Endothelial cell of umbilical vein (primary cell): ENCODE measurements at places on chromosomes 11 and 22. TPM values are rescaled to one million over a fixed set of nuclear protein-coding genes. Genes with fewer than 3 reads are reported as not detected.

GRCh38 chr22:29152045-29152953, 53.4 kb upstream of the EMID1 start:
- H3K4me3 ChIP-seq, result no peak overlapping the region
- H3K4me1 ChIP-seq, result no peaks in the 10 kb centered on the region
- no peaks in the 10 kb centered on the region for H3K27me3 ChIP-seq
- no peak overlapping the region for H3K27ac ChIP-seq
- DNase-seq, result no peak

The TP53AIP1 gene
- total RNA-seq, result not detected in 2 replicates

The IGF2 gene
- total RNA-seq, result 21.0 and 34.1 TPM in 2 replicates

The OR8D4 gene
- not detected in 2 replicates for total RNA-seq

- no peak overlapping the region for H3K27ac ChIP-seq
- DNase-seq, result no peak
- H3K4me1 ChIP-seq, result no peaks in the 10 kb centered on the region
- no peaks in the 10 kb centered on the region for H3K27me3 ChIP-seq
- H3K4me3 ChIP-seq, result no peak overlapping the region
- no peaks in the 10 kb centered on the region for H3K36me3 ChIP-seq
Observed at GRCh38 chr22:20181194-20181883, 30.5 kb upstream of the CCDC188 start.

GRCh38 chr22:34225278-34225677, 305.0 kb upstream of the LARGE1 start:
- H3K27ac ChIP-seq, result no peak overlapping the region
- H3K4me3 ChIP-seq, result no peak overlapping the region
- no peaks in the 10 kb centered on the region for H3K36me3 ChIP-seq
- no peaks in the 10 kb centered on the region for H3K4me1 ChIP-seq
- no peaks in the 10 kb centered on the region for H3K27me3 ChIP-seq

DNA sequence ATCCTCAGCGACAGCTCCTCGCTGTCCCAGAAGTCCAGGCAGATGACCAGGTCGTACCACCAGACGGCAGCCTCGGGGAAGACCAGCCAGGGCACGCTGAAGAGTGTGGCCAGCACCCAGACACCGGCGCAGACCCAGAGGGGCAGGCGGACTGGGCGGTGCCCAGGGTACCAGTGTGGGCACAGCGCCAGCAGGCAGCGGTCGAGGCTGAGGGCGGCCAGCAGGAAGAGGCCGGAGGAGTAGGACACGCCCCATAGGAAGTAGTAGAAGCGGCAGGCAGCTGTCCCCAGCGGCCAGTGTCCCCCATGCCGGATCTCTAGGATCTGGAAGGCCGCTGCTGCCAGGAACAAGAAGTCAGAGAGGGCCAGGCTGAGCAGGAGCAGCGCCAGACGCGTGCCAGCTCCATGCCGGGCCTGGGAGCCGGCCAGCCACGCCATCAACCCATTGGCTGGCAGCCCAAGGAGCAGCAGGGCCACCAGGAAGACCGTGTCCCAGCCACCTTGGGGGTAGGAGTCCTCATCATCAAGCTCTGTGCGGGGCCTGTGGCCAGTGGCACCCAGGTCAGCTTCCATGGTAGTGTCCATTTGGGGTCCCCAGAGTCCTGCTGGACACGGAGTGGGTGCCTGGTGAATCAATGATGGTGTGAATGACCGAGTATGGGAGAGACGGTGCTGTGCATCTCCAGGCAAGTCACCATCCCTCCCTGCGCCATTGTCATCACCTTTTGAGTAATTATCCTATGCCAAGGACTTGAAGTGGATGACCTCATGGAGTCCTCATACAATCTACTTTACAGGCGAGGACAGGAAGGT, at the start of gene GPR152:
Gene GPR152 (minus strand): TSS at position 589 of the 812 bp plus-strand sequence. CDS start 5 bp downstream, at position 584.
- no peaks in the 10 kb centered on the region for H3K27me3 ChIP-seq
- peak; percentile 32 for DNase-seq
- H3K4me1 ChIP-seq, result peaks cover 7% of the 10 kb centered on the region
- peak within 1 kb of the TSS; percentile 32 for H3K4me3 ChIP-seq
- H3K36me3 ChIP-seq, result no peaks in the 10 kb centered on the region

DNA sequence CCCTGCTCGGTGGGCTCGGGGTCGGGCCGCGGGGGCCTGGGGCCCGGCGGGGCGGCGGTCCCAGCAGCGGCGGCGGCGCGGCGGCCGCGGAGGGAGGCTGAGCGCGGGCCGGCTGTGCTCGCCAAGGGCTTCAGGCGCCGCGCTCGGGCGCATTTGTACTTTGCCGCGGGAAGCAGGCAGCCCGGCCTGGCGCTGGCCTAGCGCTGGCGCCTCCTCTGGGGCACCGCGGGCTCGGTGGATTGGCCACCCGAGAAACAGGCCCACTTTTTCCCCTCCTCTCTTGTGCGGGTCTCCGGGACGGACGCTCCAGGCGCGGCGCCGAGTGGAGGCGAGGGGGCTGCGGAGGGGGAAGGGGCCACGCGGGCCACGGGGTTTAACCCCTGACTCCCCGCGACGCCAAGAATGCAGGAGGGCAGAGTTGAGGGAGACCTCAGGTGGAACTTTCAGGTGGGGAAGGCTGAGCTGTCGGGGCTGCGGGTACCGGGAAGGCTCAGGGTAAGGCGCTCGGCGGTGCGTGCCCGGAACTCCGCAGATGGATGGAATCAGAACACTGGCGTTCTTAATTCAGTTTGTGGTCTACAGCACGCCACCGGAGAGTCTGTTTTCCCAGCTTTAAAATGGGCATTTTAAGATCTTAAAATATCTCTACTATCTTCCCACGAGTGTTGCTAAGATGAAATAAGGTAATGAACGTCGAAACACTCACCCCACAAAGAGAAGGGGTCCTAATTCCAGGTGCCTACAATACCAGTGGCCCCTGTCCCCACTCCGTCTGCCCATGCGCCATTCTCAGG, at the start of gene CHRDL2:
Gene CHRDL2 (minus strand): TSS at position 126 of the 794 bp plus-strand sequence. CDS start 538 bp downstream, outside the sequence.
- H3K27ac ChIP-seq, result no peak within 1 kb of the TSS
- H3K4me3 ChIP-seq, result no peak within 1 kb of the TSS
- peaks cover 69% of the 10 kb centered on the region for H3K27me3 ChIP-seq
- H3K36me3 ChIP-seq, result no peaks in the 10 kb centered on the region
- no peaks in the 10 kb centered on the region for H3K4me1 ChIP-seq

GRCh38 chr11:115132436-115133228, 371.6 kb downstream of the CADM1 start:
- no peak for DNase-seq
- no peaks in the 10 kb centered on the region for H3K27me3 ChIP-seq
- no peak overlapping the region for H3K27ac ChIP-seq
- H3K36me3 ChIP-seq, result no peaks in the 10 kb centered on the region
- no peaks in the 10 kb centered on the region for H3K4me1 ChIP-seq
- H3K4me3 ChIP-seq, result no peak overlapping the region

The TRIM48 gene
- total RNA-seq, result not detected in 2 replicates

The PARVA gene
- 99.8 and 104 TPM in 2 replicates for total RNA-seq

The BTBD18 gene
- total RNA-seq, result not detected in 2 replicates

GRCh38 chr22:32622004-32622743, 147.6 kb downstream of the FBXO7 start:
- H3K27me3 ChIP-seq, result no peaks in the 10 kb centered on the region
- H3K4me1 ChIP-seq, result no peaks in the 10 kb centered on the region
- no peak overlapping the region for H3K27ac ChIP-seq

The USP35 gene
- total RNA-seq, result 10.3 and 12.4 TPM in 2 replicates

The DDIAS gene
- 8.5 and 9.2 TPM in 2 replicates for total RNA-seq

GRCh38 chr11:73980001-73980961, 2.4 kb downstream of the UCP2 start:
- no peak overlapping the region for H3K27ac ChIP-seq
- peaks cover 11% of the 10 kb centered on the region for H3K4me1 ChIP-seq
- H3K4me3 ChIP-seq, result no peak overlapping the region
- H3K27me3 ChIP-seq, result no peaks in the 10 kb centered on the region
- no peaks in the 10 kb centered on the region for H3K36me3 ChIP-seq

GRCh38 chr11:9142732-9143131, 51.3 kb upstream of the SCUBE2 start:
- H3K27me3 ChIP-seq, result no peaks in the 10 kb centered on the region
- peaks cover 22% of the 10 kb centered on the region for H3K36me3 ChIP-seq
- no peak for DNase-seq
- H3K4me3 ChIP-seq, result no peak overlapping the region

GRCh38 chr22:47281126-47282106, 519.0 kb downstream of the TBC1D22A start:
- H3K27ac ChIP-seq, result no peak overlapping the region
- no peak for DNase-seq
- no peaks in the 10 kb centered on the region for H3K4me1 ChIP-seq

DNA sequence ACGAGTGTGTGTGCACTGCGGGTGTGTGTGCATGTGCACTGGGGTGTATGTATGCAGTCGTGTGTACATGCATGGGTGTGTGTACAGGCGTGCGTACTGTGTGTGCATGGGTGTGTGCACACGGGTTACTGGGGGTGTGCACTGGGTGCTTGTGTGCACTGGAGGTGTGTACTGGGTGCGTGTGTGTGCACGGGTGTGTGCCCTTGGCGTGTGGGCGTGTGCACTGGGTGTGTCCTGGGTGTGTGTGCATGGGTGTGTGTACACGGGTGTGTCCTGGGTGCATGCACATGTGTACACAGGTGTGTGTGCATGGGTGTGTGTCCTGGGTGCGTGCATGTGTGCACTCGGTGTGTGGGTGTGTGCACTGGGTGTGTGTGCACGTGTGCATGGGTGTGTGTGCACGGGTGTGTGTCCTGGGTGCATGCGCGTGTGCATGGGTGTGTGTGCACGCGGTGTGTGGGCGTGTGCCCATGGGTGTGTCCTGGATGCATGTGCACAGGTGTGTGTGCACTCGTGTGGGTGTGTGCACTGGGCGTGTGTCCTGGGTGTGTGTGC, 39.1 kb downstream of the BRSK2 start:
- H3K27me3 ChIP-seq, result no peaks in the 10 kb centered on the region
- no peak overlapping the region for H3K27ac ChIP-seq
- H3K4me3 ChIP-seq, result no peak overlapping the region
- no peaks in the 10 kb centered on the region for H3K4me1 ChIP-seq
- no peaks in the 10 kb centered on the region for H3K36me3 ChIP-seq

DNA sequence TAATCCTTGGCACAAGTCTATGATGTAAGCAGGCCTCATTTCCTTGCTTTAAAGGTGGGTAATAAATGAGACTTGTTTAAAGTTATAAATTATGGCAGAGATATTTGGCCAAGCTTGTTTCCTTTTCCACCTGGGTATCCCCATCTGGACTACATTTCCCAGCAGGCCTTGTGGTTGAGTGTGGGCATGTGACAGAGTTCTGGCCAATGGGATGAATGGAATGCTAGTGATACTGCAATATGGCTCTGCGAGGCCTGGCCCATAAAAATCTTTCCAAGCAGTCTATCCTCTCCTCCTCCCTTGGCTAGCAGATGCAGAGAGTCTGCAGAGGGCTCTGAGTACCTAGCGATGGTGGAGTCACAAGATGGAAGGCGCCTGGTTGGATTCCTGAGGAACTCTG, 102.5 kb downstream of the TIMP3 start:
- no peaks in the 10 kb centered on the region for H3K27me3 ChIP-seq
- no peaks in the 10 kb centered on the region for H3K4me1 ChIP-seq
- no peaks in the 10 kb centered on the region for H3K36me3 ChIP-seq
- no peak overlapping the region for H3K4me3 ChIP-seq

DNA sequence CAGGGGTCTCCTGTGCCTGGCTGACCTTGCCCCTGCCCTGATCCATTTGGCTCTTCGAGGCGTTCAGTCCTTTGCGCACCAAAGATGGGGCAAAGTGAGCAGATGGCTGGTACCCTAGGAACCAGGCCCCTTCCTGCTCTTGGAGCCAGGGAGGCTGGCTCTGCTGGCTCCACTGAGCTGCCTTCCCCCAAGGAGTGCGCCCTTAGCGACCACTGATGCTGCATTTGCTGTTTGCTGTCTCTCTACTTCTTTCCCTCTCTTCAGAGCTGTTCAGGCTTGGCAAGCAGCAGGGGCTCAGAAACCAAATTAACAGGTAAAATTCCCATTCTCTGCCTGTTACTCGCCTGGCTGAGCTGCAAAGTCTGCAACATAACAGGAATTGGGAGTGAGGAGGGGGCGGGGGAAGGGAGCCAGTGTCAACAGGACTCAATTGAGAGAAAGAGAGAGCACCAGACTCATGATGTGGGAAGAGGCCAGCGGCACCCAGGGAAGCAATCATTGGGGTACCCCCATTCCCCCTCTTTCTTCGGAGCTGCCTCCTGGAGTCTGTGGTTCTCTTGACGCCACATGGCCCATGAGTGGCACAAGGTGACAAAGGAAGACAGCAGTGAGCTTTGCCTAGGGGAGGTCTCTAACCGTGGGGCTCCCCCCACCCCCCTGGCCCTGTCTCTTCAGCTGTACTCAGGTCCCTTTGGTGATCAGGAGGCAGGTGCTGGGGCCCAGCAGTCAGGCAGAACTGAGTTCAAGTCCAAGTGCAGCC, 102.3 kb downstream of the TP53I11 start:
- no peaks in the 10 kb centered on the region for H3K27me3 ChIP-seq
- no peak for DNase-seq
- H3K36me3 ChIP-seq, result no peaks in the 10 kb centered on the region
- no peaks in the 10 kb centered on the region for H3K4me1 ChIP-seq
- no peak overlapping the region for H3K27ac ChIP-seq
- no peak overlapping the region for H3K4me3 ChIP-seq

DNA sequence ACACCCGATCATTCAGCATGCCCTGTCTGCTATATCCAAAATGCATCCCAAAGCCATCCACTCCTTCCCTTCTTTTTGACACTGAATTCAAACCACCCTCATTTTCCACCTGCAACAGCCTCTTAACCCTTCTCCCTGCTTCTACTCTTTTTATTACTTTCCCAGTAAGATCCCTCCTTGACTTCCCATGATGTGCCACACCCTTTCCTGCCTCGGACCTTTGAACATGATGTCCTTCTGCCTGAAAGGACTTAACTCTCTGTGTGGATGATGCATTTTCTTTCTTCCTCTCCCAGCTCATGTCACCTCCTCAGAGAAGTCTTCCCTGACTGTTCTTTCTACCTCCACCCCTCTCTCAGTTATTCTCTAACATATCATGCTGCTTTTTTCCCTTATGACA, 36.5 kb downstream of the HTR3A start:
- no peak for DNase-seq
- H3K27ac ChIP-seq, result no peak overlapping the region
- no peaks in the 10 kb centered on the region for H3K4me1 ChIP-seq
- H3K27me3 ChIP-seq, result peaks cover 2% of the 10 kb centered on the region
- H3K36me3 ChIP-seq, result no peaks in the 10 kb centered on the region
- H3K4me3 ChIP-seq, result no peak overlapping the region
